Activated B cell treated with CpG ODN at 0.5 μM for 24 hours (primary cell): ENCODE measurements at places on chromosomes 1 and 21. TPM values are rescaled to one million over a fixed set of nuclear protein-coding genes. Genes with fewer than 3 reads are reported as not detected.
A peak's percentile ranks its signal among the peaks of the same experiment; 100 is the strongest.

DNA sequence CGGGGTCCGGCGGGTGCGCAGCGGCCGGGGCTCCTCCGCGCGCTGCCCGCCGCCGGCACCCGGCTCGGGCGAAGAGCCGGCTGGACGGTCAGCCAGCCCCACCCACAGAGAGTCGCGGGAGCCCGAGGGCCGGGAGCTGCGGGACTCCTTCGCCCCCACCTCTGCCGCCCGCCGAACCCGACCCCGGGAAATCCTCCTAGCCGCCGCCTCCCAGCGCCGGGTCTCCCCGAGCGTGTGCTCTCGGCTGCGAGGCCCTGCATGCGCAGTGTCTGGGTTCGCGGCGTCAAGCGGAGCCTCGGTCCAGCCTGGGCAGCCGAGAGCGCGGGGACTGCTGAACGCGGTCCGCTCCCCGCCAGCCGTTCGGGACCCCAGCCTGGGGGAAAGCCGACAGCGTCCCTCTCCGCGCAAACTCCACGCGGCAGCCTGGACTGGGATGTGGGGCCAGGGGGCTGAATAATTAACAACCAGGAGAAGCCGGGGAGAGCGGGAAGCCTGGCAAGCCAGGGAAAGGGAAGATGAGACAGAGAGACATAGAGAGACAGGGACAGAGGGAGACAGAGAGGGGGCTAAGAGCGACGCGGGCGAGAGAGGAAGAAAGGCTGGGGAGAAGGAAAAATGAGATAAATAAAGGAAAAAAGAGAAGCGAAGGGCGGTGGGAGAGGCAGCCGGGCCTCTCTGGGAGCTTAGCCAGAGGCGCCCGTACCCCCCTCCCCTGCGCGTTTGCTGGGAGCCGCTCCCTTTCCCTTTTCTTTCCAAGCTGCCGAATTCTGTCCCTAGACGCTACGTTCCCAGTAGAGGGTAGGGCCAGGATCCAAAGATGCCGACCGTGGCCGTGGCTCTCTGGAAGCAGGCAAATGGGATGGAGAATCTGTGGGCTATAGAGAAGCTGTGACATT, 64.2 kb downstream of the MEF2D start:
- peaks cover 82% of the 10 kb centered on the region for H3K27me3 ChIP-seq
- DNase-seq = no peak
- H3K4me1 ChIP-seq = peaks cover 27% of the 10 kb centered on the region
- no peaks in the 10 kb centered on the region for H3K36me3 ChIP-seq

GRCh38 chr1:184569106-184569505, 182.3 kb downstream of the C1orf21 start:
- H3K36me3 ChIP-seq = no peaks in the 10 kb centered on the region
- H3K4me3 ChIP-seq = no peak overlapping the region
- no peaks in the 10 kb centered on the region for H3K4me1 ChIP-seq
- no peak overlapping the region for H3K27ac ChIP-seq
- no peaks in the 10 kb centered on the region for H3K27me3 ChIP-seq

Gene RPTN
- total RNA-seq = not detected in 2 replicates

Gene CDC14A
- 16.8 and 17.0 TPM in 2 replicates for total RNA-seq

GRCh38 chr1:156020293-156021092, at the start of gene SSR2:
Gene SSR2 (minus strand): TSS chr1:156020951. CDS start chr1:156020167, 784 bp downstream.
- peak; percentile 65 for DNase-seq
- H3K4me1 ChIP-seq = peaks cover 22% of the 10 kb centered on the region
- H3K4me3 ChIP-seq = peak within 1 kb of the TSS; percentile 98
- H3K27me3 ChIP-seq = peaks cover 5% of the 10 kb centered on the region
- peak within 1 kb of the TSS; percentile 93 for H3K27ac ChIP-seq

Gene ADAMTSL4
- total RNA-seq = 0.11 TPM in 1 of 2 replicates, not detected in the other

- H3K4me1 ChIP-seq = peaks cover 24% of the 10 kb centered on the region
- DNase-seq = peak; percentile 25
- H3K27me3 ChIP-seq = no peaks in the 10 kb centered on the region
- peak overlapping the region; percentile 77 for H3K27ac ChIP-seq
These were observed 17.4 kb downstream of the TIAM1 start for GRCh38 chr21:31326522-31327242.

DNA sequence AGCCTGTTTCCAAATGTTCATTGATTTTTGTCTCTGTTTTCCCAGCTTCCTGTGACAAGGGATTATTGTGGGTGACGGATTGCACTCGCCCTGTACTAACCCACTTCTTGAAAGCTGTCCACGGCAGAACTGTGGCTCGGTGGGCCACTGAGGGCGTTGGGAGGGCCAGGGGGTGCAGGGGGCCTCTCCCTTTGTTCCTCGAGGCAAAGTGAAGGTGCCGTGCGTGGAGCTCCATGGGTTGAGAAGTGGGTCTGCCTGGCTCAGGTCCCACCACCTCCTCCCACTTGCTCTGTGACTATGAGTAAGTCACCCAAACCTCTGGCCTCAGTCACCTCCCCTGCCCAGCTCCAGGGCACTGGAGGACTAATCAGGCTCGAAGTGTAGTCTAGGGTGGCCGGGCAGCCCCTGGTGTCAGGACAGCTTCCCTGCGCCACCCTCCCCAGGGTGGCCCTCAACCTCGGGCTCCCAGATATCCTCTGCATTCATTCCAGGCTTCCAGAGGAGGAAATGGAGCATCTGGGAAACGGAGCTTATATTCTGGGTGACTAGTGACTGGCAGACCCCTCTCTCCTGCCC, 148.6 kb downstream of the NPHP4 start:
- H3K36me3 ChIP-seq = no peaks in the 10 kb centered on the region
- no peak overlapping the region for H3K4me3 ChIP-seq
- H3K27ac ChIP-seq = no peak overlapping the region
- H3K27me3 ChIP-seq = no peaks in the 10 kb centered on the region
- no peak for DNase-seq
- H3K4me1 ChIP-seq = no peaks in the 10 kb centered on the region

DNA sequence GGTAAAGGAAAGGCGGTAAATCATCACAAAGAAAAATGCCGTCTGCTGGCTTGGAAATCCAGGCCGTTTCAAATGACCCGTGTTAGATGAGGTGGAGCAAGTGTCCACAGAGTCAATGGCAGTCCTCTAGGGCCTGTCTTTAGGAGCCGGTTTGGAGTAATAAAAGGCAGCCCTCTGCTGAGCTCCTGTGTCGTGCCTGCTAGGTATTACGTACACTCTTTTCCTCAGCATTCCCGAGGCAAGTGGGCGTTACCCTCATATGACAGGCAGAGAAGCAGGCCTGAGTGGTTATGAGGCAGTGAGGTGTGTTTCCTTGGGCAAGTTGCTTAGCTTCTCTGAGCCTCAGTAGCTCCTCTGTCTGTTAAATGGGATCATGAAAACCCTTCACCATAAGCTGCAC, 7.7 kb downstream of the NENF start:
- H3K4me1 ChIP-seq = peaks cover 4% of the 10 kb centered on the region
- peaks cover 19% of the 10 kb centered on the region for H3K36me3 ChIP-seq
- no peaks in the 10 kb centered on the region for H3K27me3 ChIP-seq
- no peak overlapping the region for H3K4me3 ChIP-seq

DNA sequence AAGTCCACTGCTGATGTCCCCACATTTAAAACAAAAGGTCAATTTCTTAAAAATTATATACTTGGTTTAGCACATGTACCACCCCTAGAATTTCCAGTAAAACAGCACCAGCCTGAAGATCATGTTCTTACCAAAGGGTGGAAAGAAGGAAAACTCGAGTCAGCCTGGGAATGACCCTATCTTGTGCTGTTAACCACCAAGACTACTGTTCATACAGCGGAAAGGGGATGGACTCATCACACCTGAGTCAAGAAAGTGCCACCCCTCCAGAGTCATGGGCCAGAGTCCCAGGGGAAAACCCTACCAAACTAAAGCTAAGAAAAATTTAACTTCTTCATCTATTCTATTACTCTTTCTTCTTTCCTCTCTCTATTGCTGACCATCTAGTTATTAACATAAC, 113.6 kb upstream of the PPM1J start:
- peaks cover 10% of the 10 kb centered on the region for H3K27me3 ChIP-seq
- no peak for DNase-seq
- no peak overlapping the region for H3K27ac ChIP-seq
- H3K4me3 ChIP-seq = no peak overlapping the region
- H3K4me1 ChIP-seq = no peaks in the 10 kb centered on the region

Gene PCNX2
- 18.4 and 20.4 TPM in 2 replicates for total RNA-seq

- H3K4me3 ChIP-seq = no peak overlapping the region
- H3K4me1 ChIP-seq = no peaks in the 10 kb centered on the region
- H3K27ac ChIP-seq = no peak overlapping the region
- H3K36me3 ChIP-seq = no peaks in the 10 kb centered on the region
These were observed 117.9 kb downstream of the SLC30A10 start for GRCh38 chr1:219810451-219810850.

- H3K27me3 ChIP-seq = no peaks in the 10 kb centered on the region
- H3K4me1 ChIP-seq = peaks cover 77% of the 10 kb centered on the region
- H3K4me3 ChIP-seq = peak overlapping the region; percentile 95
These were observed 17.2 kb downstream of the NFYC start for GRCh38 chr1:40708750-40709099.

GRCh38 chr1:213138892-213139291, 87.9 kb downstream of the RPS6KC1 start:
- no peak overlapping the region for H3K27ac ChIP-seq
- peaks cover 34% of the 10 kb centered on the region for H3K36me3 ChIP-seq
- DNase-seq = no peak
- H3K27me3 ChIP-seq = no peaks in the 10 kb centered on the region
- H3K4me3 ChIP-seq = no peak overlapping the region
- H3K4me1 ChIP-seq = peaks cover 3% of the 10 kb centered on the region

GRCh38 chr1:224407571-224408293, 26.9 kb downstream of the WDR26 start:
- no peaks in the 10 kb centered on the region for H3K27me3 ChIP-seq
- H3K27ac ChIP-seq = no peak overlapping the region
- no peak overlapping the region for H3K4me3 ChIP-seq
- DNase-seq = no peak
- peaks cover 71% of the 10 kb centered on the region for H3K36me3 ChIP-seq

Gene TFF1
- total RNA-seq = not detected in 2 replicates

GRCh38 chr1:19477284-19478249, 7.8 kb downstream of the CAPZB start:
- H3K36me3 ChIP-seq = peaks cover 45% of the 10 kb centered on the region
- peak overlapping the region; percentile 93 for H3K27ac ChIP-seq
- H3K27me3 ChIP-seq = no peaks in the 10 kb centered on the region
- H3K4me1 ChIP-seq = peaks cover 93% of the 10 kb centered on the region

Gene IFI44L
- total RNA-seq = 3.6 and 5.0 TPM in 2 replicates

- no peak overlapping the region for H3K27ac ChIP-seq
- H3K36me3 ChIP-seq = no peaks in the 10 kb centered on the region
- H3K4me1 ChIP-seq = no peaks in the 10 kb centered on the region
- peaks cover 23% of the 10 kb centered on the region for H3K27me3 ChIP-seq
- no peak overlapping the region for H3K4me3 ChIP-seq
These were observed 12.3 kb downstream of the KCNA2 start for GRCh38 chr1:110593902-110594301.

DNA sequence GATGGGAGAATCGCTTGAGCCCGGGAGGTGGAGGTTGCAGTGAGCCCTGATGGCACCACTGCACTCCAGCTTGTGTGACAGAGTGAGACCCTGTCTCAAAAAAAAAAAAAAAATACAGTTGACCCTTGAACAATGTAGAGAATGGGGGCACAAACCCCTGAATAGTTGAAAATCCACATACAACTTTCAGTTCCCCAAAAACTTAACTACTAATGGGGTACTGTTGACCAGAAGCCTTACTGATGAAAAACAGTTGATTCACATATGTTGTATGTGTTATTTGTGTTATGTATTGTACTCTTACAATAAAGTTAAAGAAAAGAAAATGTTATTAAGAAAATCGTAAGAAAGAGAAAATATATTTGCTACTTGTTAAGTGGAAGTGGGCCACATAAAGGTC, 51.2 kb upstream of the COA6 start:
- no peak overlapping the region for H3K4me3 ChIP-seq
- no peak overlapping the region for H3K27ac ChIP-seq
- H3K4me1 ChIP-seq = peaks cover 25% of the 10 kb centered on the region
- no peaks in the 10 kb centered on the region for H3K36me3 ChIP-seq

GRCh38 chr1:164953815-164954214, 394.8 kb downstream of the PBX1 start:
- no peaks in the 10 kb centered on the region for H3K27me3 ChIP-seq
- no peaks in the 10 kb centered on the region for H3K4me1 ChIP-seq
- no peak overlapping the region for H3K27ac ChIP-seq
- no peak for DNase-seq

DNA sequence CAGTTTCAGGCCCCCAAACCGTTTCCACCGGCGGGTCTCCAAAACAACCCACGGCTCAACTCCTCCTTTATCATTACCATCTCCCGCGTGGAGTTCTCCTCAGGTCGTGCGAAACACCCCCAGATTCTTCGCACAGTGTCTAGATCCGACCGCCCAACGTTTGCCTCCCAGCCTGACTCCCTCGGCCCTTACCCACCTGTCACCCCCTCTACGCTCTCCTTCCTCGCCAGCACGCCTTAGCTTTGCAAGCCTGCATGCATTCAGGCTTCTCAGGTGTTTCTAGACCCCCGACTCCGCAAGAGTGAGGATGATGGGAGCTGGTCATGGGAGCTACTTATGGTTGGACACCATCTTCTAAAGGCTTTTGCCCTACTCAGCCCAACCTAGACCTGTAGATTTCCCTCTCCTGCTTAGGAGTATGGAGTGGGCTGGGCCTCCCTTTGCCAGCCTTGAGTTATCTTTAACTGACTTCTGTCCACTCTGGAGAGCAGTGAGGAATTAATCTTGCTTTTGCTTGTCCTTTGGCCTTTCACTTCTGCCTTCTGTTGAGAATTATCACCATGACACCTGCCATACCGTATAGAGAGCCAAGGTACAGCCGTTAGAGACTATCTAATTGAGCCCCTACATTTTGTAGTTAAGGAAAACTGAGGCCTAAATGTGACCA, 865 bp downstream of the ATP5IF1 start:
- DNase-seq = no peak
- H3K27ac ChIP-seq = no peak overlapping the region
- H3K36me3 ChIP-seq = peaks cover 15% of the 10 kb centered on the region
- no peaks in the 10 kb centered on the region for H3K27me3 ChIP-seq

Gene RHCE
- total RNA-seq = not detected in 2 replicates

Gene PTAFR
- 2.2 and 3.6 TPM in 2 replicates for total RNA-seq

GRCh38 chr21:39066829-39067780, 116.1 kb downstream of the PSMG1 start:
- no peaks in the 10 kb centered on the region for H3K4me1 ChIP-seq
- no peaks in the 10 kb centered on the region for H3K27me3 ChIP-seq
- no peak overlapping the region for H3K27ac ChIP-seq
- no peak overlapping the region for H3K4me3 ChIP-seq
- no peak for DNase-seq
- H3K36me3 ChIP-seq = no peaks in the 10 kb centered on the region

GRCh38 chr1:2072109-2072806, 22.0 kb downstream of the PRKCZ start:
- peaks cover 35% of the 10 kb centered on the region for H3K36me3 ChIP-seq
- no peak for DNase-seq
- H3K27ac ChIP-seq = no peak overlapping the region
- no peaks in the 10 kb centered on the region for H3K4me1 ChIP-seq
- H3K27me3 ChIP-seq = no peaks in the 10 kb centered on the region
